Endodermal cell (in vitro differentiated cells): ENCODE measurements at places on chromosomes 3 and 15. TPM values are rescaled to one million over a fixed set of nuclear protein-coding genes. Genes with fewer than 3 reads are reported as not detected.

- DNase-seq: no peak
These were observed 557 bp downstream of the DENND4A start for GRCh38 chr15:65791335-65792137.

DNA sequence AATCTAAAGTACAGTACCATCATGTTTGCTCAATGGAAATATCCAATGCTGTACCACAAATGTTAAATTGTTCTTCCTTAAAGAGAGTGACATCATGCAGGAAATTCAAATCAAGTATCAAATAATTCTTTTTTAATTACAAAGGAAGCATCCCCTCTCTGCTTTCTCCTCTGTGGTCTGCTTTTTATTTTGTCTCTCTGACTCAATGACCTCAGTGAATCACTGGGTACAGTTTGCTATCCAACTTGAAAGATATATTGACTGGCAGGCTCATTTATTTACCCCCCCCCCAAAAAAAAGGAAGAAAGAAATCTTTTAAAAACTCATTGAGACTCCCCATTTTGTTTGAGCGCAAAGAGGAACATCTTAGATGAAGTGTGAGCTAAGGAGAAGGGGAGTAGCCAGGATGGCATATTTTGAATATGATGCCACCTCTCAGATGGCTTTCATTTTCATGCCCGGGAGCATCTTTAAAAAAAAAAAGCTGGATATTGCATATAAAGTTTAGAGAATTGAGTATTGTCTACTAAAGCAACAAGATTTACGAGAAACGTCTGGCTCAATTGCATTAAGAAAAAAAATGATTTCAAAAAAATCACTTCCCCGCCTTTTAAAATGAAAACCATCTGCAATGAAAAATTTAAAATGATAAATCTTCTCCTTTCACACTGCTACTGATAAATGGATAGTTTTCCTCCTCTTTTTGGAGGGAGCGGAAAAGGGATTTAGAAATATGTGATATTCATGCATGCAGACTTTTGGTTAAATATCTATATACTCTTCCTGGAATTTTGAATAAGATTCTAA is 307.1 kb upstream of the DPH6 start:
- DNase-seq: no peak

GRCh38 chr3:151935446-151935845 is 62.0 kb downstream of the SUCNR1 start:
- DNase-seq: no peak

- no peak for DNase-seq
These were observed 115.5 kb upstream of the NECTIN3 start for GRCh38 chr3:110956081-110956480.

DNA sequence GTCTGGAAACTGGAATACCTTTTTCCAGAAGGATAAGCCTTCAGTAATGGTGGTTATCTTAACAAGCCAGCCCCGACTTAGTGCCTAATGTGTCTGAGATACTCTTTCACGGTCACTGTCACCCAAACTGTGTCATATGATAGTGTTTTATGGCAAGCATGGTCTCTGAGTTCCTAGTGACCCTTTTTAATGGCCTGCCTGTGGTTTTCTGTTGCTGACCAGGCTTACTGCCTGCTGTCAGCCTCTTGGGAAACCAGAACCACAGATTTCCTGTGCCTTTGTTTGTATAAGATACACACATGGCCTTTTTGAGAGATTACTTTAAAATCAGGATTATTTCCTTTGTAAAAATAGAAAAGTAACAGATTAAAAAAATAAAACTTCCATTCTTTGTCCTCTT is 22.4 kb downstream of the HPS3 start:
- DNase-seq: no peak

DNA sequence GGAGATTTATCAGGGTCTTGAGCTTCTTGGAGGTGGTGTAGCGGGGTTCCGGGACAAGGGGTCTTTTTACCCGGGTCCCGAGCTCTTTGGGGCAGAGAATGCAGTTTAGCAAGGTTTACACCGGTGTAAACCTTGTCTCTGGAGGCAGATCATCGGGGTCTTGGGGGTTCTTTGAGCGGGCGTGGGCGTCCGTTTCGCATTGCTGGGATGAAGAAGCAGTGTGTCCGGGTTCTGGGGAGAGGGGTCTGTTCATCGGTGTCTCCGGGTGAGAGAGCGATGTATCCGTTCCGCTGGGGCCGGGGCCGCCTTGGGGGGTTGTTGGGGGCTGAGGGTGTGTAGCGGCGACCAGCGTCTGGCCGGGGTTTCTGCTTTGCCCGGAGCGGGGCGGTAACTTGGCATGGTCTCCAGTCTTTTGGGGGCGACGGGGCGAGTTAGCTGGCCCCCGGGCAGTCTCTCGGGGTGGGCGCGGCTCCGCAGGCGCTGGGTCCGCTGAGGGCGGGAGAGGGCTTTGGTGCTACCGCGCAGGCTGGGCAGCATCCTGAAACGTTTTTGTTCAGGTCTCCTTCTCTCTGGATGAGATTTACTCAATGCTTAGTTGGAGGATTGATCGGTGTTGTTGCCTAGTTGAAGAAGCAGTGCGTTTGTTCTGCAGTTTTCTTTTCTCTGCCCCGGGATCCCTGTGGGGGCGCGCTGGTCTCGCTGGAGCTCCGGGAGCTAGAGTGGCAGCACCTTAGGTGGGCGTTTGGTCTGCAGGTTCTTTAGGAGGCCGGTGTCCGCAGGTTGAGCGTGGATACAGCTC is 843 bp downstream of the GLCE start:
- DNase-seq: peak; percentile 79

DNA sequence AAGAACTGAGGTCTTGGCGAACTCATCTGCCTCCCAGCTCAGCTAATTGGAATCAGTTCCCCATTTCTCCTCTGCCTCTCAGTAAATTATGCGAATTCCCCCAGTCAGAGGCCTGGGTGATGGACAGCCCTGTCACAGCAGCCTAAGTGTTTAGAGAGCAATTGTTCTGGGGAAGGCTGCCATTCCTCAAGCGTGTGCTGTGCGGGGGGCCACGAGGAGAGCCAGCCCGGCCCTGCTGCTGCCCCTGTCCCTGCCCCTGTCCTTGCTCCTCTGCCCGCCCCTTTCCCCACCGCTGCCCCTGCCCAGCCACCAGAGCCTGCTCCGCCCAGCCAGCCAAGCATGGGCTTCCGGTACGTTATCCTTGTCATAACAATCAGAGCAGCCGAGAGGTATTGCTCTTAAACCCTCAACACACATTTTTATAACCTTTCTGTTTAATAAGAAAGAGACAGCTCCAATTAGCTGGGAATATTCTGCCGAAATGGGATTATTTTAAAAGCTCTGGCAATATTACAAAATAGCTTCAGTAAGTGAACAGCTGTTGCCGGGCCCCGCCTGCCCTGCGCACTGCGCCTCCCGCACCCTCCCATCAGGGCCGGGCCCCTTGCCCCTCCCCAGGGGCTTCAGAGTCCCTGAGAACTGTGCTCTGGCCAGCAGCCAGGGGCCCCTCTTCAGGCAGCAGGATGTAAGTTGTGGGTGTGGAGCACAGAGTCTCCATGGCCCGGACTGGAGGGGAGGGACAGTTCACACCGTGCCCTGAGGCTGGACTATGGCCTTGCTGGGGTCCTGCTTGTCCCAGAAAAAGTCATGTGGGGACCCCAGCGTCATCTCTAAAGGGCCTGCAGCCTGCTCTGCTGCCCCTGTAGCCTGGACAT is 12.4 kb upstream of the CACNA2D2 start:
- peak; percentile 92 for DNase-seq

- DNase-seq: no peak
These were observed 24.6 kb downstream of the CA12 start for GRCh38 chr15:63357061-63357460.

DNA sequence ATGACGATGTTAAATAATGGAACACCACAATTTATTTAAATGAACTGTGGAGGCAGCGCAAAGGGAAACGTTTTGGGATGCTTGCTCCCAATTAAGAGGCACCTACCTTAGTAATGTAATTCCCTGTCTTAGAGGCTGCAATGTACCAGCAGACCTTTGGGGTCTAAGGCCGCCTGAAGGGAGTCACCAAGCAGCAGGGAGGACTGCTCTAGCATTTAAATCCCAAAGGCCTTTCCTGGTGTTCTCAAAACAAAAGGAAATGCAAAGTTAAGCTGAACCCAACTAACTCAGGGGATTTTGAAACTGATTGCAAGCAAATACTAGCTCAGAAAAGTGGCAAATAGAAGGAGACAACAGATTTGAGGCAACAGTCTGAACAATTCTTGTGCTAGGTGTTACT is 510.8 kb downstream of the GABRG3 start:
- peak; percentile 63 for DNase-seq

- DNase-seq: no peak
These were observed 2.1 kb downstream of the ATP11B start for GRCh38 chr3:182795389-182795782.

GRCh38 chr3:56456117-56456516 is 12.2 kb downstream of the ERC2 start:
- no peak for DNase-seq

- peak; percentile 79 for DNase-seq
These were observed 9.5 kb downstream of the ISL2 start for GRCh38 chr15:76345880-76346668.

GRCh38 chr15:38267421-38268022 is 14.9 kb downstream of the SPRED1 start:
- no peak for DNase-seq

DNA sequence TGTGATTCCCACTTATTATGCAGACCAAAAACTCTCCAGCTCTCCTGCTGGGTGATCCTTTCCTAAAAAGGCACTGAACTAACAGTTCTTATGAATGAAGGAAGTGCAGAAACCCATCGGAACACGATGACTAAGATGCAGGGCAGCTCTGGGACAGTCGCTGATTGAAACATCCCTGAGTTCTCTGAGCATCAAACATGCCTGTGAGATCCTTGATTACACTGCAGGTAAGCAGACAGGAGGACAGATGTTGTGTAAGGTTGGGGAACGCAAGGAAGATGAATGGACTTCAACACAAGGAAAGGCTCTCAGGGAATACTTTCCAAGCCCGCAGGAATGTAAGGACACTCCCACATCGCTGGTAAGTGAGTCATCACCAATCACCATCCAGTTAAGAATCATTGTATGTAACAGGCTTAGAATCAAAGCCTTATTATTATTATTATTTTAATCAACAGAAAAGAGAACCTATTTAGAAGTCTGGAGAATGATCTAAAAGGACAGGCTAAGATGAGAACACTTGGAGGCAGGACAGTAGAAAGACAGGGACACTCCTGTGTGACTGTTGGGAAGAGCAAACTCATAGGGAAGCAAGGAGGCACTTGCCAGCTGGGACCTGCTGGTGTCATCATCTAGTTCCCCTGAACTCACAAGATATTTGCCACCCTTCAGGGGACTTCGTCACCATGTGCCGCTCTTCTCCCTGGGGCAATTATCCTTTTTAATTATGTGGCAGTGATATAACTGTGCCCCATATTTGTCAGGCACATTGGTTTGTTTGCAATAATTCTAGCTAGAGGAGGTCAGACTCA is 26.0 kb downstream of the TMEM158 start:
- DNase-seq: peak; percentile 74

- no peak for DNase-seq
These were observed 133.1 kb downstream of the IL1RAP start for GRCh38 chr3:190646996-190647395.

DNA sequence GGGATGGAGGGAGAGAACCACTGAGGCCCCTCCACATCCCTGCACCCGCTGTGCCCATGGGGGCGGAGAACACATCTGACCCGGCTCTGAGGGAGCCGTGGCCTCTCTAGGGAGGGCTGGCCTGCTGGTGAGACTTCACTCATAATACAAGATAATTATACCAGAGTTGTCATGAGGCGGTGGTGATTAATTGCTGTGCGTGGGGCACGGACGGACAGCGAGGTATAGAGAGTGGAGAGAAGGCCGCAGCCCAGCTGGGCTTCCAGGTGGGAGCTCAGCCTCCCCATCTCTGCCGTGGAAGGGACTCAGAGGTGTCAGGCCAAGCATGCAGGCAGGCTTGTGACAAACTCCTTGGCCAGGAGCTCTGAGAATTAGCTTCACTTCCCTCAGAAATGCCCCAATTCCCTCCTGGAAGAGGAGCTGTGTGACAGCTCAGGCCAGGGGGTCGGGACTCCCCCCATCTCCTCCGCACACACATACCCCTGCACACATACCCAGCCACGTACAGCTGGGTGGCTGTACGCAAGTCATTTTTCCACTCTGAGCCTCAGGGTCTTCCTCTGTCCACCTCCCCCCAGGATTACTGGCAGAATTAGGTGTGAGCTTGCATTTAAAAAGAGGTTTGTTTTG is 6.0 kb upstream of the GATA2 start:
- peak; percentile 43 for DNase-seq

- DNase-seq: peak; percentile 86
These were observed 757.0 kb upstream of the NECTIN3 start for GRCh38 chr3:110314512-110315114.

DNA sequence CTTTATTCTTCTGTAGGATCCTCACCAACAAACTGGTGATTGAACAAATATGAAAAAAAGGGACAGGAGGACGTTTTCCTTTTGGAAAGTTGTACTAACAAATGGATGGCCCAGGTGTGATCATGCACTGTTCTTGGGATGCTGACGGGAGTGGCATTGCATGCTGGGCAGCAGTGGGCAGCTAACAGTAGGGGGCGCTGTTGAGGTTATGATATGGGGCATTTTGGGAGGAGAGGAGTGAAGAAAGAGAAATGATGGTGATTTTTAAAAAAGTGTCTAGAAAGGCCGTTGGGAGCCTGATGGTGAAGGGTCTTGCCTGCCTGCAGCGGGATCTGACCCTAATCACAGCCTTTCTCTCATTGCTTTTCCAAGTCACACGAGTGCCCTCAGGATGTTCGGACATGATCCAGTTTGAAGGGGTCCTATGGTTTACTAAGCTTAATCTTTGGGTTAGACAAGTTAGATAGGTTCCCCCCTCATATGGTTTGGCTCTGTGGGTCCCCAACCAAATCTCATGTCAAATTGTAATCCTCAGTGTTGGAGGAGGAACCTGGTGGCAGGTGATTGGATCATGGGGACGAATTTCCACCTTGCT is 46.2 kb upstream of the PRTG start:
- peak; percentile 87 for DNase-seq

- DNase-seq: no peak
These were observed 381.9 kb downstream of the ERC2 start for GRCh38 chr3:56086355-56086754.

DNA sequence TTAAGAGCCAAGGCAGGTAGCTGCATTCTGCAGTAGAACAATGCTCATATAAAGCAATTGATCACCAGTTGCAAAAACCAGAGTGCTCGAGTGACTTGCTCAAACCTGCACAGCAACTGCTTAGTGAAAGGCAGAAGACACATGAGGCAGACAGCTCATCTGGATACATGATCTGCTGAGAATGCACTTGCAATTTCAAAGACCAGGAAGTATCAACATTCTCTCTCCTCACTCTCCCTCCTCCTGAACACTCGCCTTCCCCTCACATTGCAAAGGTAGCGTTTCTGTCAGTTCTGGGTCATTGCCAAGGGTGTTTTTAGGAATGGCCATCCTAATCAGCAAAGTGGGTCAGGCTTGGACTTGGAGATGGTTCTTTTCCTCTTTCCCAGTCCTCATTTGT is 61.0 kb downstream of the BFSP2 start:
- no peak for DNase-seq

GRCh38 chr3:188686324-188686723 is 485.4 kb upstream of the TPRG1 start:
- no peak for DNase-seq

GRCh38 chr3:45980229-45980813 is 15.3 kb downstream of the FYCO1 start:
- no peak for DNase-seq

- no peak for DNase-seq
These were observed 18.7 kb downstream of the MGLL start for GRCh38 chr3:127803619-127804018.

FSIP1 gene
- 0.72 and 1.7 TPM in 2 replicates for total RNA-seq

RBMS3 gene
- 1.3 to 2.0 TPM (median 1.7 TPM) in 3 replicates for total RNA-seq

FOXL2NB gene
- total RNA-seq: 0.24 TPM in 1 of 3 replicates, not detected in the others

GNAT1 gene
- total RNA-seq: 0.42 to 2.1 TPM in 2 of 3 replicates, not detected in the other

GRAMD1C gene
- 2.6 to 5.1 TPM (median 3.4 TPM) in 3 replicates for total RNA-seq

KLHDC8B gene
- total RNA-seq: 33.5 and 41.1 TPM in 2 replicates

CASR gene
- total RNA-seq: not detected in 3 replicates

ABI3BP gene
- total RNA-seq: 0.23 to 0.61 TPM (median 0.42 TPM) in 3 replicates
